ENCODE measurements at places on chromosomes 6 and 20.

GRCh38 chr6:16129623-16130401 is 926 bp downstream of the MYLIP start:
- no peak for DNase-seq

DNA sequence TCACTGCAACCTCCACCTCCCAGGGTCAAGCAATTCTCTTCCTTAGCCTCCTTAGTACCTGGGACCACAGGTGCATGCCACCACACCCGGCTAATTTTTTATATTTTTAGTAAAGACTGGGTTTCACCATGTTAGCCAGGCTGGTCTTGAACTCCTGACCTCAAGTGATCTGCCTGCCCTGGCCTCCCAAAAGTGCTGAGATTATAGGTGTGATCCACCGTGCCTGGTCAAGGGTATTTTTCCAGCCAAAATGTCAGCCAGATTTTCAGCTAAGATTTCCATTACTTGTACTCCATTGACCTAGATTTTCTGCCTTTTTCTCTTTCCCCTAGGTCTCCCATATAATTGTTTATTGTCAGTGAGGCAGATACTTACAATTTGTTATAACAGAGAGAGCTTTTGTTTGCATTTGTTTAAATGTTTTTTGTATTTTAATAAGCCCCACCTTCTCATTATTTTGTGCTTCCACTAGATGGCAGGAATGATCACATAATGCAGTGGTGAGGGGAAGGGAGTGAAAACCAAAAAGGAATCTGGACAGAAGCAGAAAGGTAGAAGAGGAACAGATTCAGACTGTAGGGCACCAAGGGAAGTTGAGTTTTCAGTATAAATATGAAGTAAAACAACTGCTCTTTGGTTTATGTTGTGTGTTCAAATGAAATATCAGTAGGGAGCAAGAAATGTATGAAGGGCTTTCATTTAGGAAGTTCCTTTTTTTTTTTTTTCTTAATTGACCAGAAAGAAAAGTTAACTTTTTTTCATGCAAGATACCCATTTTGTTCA is 29.7 kb downstream of the RPF2 start:
- no peak for DNase-seq

DNA sequence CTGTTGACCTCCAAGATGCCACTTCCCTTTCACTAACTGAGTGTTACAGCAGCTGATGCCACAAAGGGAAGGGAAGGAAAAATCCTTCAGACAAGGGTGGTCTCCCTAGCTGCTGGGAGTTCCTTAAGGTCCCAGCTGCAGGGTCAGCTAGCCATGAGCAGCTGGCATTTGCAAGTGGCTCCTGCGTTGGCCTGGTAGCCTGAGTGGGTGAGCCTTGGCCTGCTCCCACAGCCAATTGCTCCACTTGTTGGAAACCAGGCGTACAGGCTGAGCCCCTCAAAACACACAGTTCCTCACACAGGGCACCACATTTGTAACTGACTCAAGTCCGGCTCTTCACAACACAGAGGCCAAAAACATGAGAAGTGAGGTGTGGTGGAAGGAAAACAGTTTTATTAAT is 16.7 kb downstream of the TTK start:
- no peak for DNase-seq

DNA sequence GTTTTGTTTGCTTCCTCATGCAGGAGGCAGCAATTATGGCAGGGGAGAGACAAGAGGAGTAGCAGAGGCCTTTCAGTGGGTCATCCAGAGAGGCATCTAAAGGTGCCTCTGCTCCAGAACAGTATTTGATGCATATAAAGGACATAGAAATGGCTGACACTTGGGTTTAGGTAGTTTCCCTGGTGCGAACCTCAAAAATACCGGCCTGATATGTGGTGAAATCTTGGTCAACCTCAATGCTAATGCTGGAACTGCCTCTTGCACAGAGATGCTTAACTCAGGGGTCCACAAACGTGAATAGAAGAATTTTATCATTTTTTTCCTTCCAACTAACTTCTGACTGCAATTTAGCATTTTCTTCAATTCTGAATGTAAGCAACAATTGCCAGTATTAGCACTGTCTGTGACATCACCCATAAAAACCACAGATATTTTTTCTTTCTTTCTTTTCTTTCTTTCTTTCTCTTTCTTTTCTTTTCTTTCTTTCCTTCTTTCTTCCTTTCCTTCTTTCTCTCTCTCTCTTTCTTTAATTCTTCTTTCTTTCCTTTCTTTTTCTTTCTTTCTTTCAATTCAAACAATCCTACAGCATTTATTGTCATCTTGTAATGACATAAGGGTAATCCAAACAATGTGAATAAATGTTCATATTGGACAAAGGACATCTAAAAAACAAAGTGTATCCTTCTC is 180.0 kb upstream of the UST start:
- DNase-seq = no peak

DNA sequence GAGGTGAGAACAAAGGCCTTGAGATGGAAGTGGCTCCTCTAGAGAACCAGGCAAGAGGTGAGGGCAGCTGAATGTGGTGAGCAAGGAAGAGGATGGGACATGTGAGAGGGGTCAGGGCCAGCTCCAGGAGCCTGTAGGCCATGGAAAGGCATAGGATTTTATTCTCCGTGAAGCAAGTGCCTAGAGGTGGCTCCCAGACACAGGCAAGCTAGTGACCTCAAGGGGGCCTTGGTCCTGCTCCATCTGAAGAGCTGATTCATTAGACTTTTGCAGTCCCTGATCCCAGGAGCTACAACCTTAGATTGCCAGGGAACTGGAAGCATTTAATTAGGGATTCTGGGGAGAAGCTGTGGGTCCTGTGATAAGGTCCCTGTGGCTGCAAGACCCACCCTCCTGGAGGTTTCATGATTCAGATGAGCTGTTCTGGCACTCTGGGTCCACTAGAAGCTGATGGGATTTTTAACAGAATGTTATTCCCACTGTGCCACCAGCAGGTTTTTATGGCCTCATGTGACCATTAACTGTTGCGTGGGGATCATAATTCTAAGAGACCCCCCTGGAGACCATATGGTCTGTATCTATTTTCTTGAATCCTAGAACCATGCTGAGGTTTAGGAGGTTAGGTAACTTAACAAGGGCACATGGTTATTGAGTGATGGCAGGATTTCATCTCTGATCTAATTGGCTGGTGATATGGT is 90.5 kb downstream of the ELOVL5 start:
- DNase-seq = no peak

- no peak for DNase-seq
These were observed 6.9 kb downstream of the RTEL1 start for GRCh38 chr20:63664861-63665594.

GRCh38 chr6:20319520-20320357 is 81.9 kb upstream of the E2F3 start:
- no peak for DNase-seq

DNA sequence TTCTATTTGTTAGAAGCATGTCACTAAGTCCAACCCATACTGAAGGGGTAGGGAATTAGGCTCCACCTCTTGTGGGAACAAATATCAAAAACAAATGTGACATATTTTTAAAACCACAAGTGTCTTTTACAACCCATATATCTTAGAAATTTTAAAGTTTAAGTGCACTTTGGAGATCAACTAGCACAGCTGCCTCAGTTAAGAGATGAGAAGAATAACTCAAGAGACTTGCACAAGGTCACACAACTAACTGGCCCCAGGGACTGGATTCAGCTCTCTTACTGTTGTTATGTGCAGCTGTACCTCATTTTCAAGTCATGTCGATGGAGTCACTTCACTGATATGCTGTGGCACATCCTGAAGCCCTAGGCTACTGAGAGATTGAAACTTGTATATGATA is 102.9 kb upstream of the BMP2 start:
- no peak for DNase-seq

- DNase-seq = no peak
These were observed 362.1 kb upstream of the AGPAT4 start for GRCh38 chr6:161635975-161636374.

GRCh38 chr20:17783671-17784070 is 83.9 kb downstream of the BANF2 start:
- no peak for DNase-seq

GRCh38 chr6:155517294-155517693 is 61.7 kb upstream of the NOX3 start:
- DNase-seq = no peak

DNA sequence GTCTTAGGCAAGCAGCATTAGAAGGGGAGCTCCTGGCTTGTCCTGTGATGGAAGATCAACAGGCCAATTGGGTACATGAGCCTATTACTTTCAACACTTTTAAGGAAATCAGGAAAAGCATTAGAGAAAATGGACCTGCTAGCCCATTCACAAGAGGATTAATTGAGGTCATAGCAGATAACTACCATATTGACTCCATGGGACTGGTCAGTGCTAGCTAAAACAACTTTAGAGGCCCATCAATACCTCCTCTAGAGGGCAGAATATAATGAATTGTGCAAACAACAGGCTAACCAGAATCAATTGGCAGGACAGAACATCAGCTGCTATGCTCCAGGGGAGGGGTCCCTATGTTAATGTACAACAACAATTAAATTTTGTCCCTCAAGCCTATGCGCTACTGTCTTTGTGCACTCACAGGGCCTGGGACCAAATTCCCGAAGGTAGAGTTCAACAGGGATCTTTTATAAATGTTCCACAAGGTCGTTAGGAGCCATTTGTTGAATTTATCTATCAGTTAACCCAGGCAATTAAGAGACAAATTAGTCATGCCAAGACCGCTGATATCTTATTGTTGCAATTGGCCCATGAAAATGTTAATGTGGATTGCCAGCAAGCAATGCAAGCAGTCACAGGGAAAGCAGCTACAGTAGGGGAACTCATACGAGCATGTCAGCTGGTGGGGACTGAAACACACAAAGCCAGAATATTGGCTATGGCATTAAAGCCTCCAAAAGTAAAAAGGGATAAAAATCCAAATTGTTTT is 106.6 kb upstream of the BTN3A2 start:
- DNase-seq = no peak

DNA sequence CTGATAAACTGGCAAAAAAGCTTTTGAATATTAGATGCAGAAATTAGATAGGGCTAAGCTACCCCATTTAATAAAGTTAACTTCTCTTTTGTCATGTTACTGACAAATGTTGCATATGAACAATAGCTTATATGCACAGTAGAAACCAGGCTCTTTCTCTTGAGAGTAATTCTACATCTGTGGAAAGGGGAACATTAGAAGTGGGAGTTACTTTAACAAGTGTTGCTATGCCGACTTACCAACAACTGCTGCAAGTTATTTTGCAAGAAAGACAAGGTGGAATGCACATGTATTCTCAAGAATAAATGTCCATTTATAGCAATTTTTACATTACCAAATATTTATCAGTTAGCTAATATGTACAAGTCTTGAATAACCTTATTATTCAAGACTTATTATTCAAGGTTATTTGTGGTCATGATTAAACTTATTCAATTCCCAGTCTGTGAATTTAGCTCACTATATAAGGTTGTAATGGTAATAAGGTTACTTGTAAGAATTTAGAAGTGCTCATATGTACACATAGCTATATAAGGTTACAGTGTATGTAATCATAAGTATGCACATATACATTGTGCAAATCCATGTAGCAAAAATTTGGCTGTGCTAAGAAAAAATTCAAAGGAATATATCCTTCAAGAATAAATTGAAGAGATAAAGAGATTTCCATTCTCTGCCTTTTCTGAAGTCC is 38.3 kb downstream of the ADGRG6 start:
- DNase-seq = no peak

DNA sequence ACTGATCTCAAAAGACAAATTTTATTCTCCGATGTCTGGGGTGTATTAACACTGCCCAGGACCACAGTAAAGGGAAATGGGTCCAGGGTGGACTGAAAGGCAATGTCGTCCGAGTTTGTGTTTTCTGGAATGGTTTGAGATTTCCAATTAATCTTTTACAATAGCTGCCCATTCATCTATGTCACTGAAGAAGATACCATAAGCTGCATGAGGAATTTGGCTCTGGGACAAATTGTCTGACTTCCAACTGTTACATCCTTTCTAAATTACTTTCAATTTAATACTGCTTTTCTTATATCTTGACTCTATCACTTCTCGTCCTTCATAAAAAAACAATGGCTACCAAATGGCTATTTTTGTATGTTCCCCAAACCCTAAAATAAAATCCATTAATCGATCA is 130.7 kb upstream of the KCNK16 start:
- no peak for DNase-seq

DNA sequence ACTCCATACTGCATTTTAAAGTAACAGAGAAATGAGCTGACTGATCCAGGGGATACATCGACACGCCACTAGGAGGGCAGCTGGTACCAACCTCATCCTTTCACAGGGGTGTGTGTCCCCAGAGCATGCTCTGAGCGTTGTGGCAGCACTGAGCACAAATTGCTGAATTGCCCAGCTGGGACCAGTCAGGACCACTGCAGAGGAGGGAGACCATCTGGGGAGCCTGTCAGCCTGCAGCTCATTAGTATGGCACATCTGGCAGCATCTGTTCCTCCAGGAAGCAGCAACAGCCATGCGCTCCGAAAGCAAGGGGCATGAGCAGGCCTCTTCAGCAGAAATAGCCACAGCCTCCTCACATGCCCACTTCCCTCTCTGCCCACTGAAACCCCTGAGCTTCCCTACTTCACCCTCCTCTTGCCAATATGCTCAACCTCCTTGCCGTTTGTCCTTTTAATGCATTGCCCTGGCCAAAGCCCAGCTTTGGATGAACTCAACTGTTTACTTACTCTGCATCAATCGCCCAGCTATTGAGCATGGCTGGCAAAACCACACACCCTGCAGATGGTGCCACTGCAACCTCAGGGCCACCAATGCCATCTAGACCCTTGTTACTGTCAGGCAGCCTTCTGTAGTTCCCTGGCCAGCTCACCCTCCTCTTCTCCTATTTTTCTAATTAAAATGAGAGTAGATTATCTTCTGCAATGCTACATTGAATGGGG is 77.6 kb upstream of the NEDD9 start:
- no peak for DNase-seq

- no peak for DNase-seq
These were observed 350.1 kb downstream of the RFPL4B start for GRCh38 chr6:112697265-112697664.

DNA sequence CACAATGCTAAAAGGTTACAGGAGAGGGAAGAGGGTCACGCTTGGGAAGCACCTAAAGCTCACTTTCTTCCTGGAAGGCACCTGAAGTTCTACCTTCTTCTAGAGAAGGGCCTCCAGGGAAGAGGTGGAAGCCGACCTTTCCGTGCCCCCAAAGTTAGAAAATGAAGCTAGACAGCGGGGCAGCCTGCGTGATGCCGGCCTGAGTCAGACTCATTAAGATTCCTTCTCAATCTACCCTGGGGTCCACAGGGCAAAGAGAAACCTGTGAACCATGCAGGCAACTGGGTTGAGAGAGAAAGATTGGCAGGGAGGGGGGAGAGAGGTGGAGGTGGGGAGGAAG is 54.8 kb upstream of the CCDC167 start:
- no peak for DNase-seq

DNA sequence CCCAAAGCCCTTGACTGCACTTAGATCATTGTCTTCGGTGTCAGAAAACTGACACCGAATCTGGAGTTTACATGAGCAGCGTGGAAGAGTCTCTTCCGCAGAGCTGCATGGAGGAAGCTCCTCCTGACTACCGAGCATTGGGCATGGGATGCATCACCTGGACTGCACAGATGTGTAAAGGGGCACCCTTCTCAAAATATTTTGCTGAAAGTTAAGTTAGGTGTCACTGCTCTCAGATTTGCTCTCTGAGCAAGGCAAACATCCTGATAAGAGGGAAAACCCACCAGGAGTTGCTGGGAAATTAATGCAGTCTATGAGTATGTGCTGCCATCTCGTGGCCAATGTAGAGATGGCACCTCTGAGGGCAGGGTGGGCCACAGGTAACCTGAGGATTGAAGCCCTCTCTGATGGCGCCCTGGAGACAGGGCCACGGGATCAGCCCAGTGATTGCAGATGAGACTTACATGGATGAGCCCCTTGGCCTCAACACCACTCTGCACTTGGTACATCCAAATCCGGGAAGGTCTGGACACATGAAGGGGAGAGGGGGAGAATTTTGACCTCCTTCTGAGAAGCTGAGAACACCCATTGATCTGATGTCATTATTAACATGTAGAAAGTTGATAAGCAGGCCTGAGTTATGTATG is 129.9 kb downstream of the LPA start:
- DNase-seq = no peak

Measured in GOT3 (cell line).